Activated CD4-positive, CD25-positive, alpha-beta regulatory T cell treated with anti-CD3 and anti-CD28 coated beads, Interleukin-2, amount 50 U/mL, for 72 hours (primary cell): ENCODE measurements at places on chromosomes 3 and 15.

DNA sequence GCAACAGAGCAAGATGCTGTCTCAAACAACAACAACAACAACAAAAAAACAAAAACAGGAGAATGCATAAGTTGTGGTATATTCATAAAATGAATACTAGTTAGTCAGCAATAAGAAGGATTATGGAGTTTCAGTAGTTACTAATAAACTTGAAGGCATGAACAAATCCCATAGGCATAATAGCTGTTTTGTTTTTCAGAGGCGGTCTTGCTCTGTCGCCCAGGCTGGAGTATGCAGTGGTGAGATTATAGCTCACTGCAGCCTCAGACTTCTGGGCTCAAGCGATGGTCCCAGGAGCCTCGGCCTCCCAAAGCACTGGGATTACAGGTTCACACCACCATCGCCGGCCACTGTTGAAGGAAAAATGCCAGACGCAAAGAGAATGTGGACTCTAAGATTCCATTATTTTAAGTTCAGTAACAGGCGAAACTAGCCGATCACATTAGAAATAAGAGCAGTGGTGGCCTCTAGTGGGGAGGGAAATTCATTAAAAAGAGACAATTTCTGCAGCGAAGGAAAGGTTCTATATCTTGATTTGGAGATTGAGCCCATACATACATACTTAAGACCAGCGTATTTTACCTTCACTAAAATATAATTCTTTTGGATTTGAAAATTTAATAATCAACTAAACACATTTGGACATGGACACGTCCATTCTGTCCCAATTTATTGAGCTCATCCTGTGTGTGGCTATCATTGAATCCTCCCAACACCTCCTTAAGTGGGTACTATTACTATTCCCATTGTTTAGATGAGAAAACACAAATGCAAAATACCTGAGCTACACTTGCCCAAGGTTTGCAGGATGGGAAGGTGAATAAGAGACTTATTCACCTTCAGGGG is 27.4 kb upstream of the HDAC11 start:
- no peak for DNase-seq

- DNase-seq, result no peak
Observed at GRCh38 chr3:111852540-111852939, 6.5 kb upstream of the PHLDB2 start.

DNA sequence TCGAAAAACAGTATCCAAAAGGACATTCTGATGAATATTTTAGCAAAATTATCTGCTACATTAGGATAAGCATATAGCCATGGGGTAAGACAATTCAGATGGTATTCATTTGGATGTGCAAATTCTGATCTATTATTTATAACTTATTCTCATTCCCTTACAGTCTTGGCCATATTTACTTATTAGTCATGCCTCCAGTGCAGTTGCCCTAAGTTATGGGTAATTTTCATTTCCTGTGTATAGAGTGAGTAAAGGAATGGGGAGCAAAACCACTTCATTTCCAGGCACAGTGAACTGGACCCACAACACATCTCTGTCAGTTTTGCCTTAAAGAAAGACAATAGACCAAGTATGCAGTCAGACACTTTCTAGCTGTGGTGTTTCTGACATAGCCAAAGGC is 134.3 kb downstream of the POLQ start:
- DNase-seq, result no peak

DNA sequence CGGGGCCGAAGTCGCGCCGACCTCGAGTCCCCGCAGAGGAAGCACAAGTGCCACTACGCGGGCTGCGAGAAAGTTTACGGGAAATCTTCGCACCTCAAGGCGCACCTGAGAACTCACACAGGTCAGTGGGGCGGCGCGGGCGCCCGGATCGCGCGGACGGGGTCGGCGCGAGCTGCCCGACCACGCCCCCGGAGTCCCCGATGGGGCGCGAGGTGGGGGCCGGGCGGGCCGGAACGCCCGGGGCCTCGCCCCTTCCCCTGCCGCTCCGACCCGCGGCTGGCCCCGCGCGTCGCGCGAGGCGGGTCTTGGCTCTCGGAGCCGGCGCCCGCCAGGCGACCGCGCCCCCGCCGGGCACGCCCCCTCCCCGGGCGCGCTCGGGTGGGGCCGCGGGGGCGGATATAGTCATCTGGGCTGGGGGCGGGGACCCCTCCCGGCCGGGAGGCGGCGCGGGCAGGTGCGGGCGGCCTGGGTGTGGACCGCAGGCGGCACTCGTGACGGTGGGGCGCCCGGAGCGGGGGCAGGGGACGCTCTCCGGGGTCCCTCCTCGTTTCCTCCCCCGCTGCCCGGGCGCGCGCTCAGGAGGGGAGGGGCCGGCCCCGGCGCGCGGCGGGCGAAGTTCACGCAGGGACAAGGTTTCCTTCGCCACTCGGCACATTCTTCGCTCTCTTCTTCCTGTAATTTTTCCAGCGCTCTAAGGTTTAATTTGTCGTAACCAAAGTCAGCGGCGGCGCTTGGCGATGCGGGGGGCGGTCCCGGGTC is 1.2 kb downstream of the KLF13 start:
- DNase-seq, result peak; percentile 72

GRCh38 chr15:78212008-78212407 is 22.4 kb downstream of the ACSBG1 start:
- no peak for DNase-seq

GRCh38 chr3:143806038-143806437 is 42.2 kb downstream of the SLC9A9 start:
- DNase-seq, result no peak

GRCh38 chr3:65935724-65936123 is 103.0 kb downstream of the MAGI1 start:
- DNase-seq, result no peak
